ENCODE measurements at places on chromosomes 2 and 18.

- no peak for DNase-seq
Measured at GRCh38 chr2:209316141-209316540, 107.7 kb upstream of the MAP2 start.

- DNase-seq: no peak
Measured at GRCh38 chr18:21433436-21433835, 167.1 kb downstream of the ESCO1 start.

DNA sequence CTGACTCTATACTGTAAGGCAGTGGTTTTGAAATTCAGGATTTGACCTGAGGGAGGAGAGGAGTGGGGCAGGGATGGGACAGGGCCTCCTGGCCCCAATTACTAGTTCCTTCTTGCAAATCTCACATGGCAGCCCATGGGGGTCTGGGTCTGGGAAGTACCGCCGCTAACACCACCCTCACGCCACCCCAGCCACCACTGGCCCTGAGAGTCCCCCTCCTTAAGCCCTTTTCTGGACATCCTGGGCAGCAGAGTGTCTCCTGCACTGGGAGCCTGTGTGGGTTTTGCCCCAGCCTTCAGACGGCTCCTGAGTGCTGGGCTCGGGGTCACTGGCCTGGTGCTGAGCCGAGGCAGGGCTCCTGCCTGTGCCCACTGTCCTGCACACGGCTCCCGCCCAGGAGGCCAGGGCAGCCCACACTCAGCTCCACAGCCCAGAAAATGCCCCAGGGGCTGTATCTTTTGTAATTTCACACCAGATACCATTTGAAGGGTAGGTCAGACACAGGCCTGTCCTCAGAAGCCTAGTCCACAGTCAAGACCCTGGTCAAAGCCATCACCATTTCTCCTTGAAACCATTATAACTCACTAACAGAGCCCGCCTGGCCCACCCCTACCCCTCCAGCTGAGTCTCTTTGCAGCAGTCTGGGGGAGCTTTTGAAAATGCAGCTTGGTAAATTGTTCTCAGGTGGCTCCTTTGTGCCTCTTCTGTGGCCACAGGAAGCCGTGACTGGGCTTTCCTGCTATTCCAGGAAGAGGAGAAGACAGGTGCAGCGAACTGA lies 55.1 kb downstream of the CYP27C1 start:
- DNase-seq: no peak

DNA sequence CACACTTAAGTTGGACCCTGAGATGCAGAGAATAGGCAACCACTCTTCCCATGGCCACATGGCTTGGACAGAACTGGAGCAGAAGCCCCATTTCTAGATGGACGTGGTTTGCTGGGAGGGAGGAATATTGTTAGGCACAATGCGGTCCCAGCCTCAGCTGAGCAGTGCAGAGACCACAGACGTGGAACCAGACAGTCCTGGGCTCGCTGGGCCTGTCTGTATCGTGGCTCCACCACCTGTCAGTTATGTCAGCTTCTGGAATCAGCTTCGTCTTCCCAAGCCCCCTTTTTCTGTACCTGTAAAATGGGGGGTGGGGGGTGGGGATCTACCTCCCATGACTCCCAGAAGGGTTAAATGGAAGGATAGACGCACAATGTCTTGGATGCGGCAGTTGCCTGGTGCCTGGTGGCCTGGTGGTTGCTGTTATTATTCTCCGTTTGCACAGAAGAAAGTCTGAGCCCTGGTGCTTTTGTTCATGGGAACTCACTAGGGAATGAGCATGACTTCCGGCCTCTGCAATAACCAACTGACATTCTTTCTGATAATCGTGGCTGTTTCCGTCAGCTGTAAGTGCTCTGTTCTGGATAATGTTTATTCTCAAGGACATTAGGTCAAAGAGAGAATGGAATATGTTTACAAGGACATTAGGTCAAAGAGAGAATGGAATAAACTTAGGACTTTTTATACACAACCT lies 31.4 kb downstream of the COLEC11 start:
- DNase-seq: no peak

GRCh38 chr2:160308476-160308875 lies 108.4 kb upstream of the ITGB6 start:
- DNase-seq: no peak

DNA sequence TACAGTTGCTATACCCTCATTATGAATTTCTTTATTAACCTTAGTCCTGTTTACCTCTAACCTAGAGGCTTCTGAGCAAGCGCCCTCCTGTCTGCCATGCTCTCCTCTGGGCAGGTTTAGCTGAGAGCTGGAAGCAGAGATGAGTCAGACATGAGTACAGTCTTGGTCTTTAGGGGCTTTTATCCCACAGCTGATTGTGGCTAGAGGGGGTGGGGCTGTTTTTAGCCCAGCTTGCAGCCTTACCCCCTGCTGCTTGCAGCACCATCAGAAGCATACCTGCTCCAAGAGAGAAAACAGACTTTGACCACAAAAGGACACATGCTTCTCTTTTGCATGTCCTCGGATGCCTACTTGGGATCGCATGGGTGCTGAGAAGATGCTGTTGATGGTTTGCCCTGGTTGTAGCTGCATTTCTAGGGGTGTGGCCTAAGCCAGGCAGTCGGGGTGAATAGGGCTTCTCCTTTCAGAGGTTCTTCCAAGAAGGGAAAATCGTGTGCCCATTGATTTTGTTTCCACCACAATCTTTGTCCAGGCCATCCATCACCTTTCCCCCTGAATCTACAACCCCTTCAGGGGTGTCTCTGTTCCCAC lies 115.0 kb upstream of the LGALSL start:
- no peak for DNase-seq

DNA sequence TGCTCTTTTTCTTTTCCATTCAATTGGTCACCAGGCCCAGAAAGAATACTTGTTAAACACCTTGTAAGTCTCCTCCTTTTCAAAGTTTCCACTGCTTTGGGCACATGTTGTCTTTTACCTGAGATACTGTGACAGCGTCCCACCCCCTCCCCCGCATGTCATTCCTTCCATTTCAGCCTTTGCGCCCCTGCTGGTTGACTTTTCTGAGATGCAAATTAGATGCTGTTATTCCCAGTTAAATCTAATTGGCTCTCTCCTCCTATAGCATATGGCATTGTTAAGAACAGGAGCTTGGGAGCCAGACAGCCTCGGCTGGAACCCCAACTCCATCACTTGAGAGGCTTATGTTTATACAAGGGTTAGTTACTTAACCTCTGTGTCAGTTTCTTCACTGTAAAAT lies 80.3 kb upstream of the GAREM1 start:
- DNase-seq: no peak

GRCh38 chr2:217261452-217261851 lies 401.6 kb upstream of the TNP1 start:
- no peak for DNase-seq

DNA sequence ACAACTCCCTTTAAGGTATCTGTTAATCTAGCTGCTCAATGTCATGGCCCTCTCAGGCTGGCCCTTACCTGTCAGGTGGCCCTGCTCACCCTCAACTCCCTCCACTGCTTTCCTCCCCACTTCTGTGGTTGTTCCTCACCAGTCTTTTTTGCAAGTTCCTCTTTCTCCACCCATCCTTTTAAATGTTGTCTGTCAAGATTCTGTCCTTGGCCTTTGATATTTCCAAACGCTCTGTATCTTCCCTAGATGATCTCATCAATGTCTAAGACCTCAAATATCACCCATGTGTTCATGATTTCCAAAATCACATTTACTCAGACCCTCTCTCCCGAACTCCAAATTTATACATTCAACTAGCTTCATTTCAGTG lies 3.5 kb downstream of the PTPN2 start:
- DNase-seq: peak; percentile 68

GRCh38 chr18:38460657-38461056 lies 895.1 kb upstream of the CELF4 start:
- DNase-seq: no peak

- no peak for DNase-seq
Measured at GRCh38 chr2:215347878-215348277, 36.0 kb downstream of the ATIC start.

DNA sequence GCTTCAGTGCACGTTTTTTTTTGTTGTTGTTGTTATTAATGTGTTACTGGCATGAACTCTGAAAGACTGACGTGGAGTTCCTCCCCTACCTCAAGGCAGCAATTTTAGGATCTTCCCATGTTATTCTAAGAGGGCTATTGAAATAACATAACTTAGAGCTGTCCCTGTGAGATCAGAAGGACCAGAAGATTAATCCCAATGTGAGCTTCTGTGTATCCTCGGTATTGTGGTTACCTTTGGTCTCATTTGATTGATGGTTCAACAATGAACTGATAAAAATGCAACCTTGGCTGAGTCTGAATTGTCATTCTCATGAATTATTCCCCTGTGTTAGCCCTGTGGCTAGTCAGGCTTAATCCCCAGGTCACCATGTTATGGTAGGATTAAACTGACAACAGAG lies 394.1 kb downstream of the TRIB2 start:
- no peak for DNase-seq

DNA sequence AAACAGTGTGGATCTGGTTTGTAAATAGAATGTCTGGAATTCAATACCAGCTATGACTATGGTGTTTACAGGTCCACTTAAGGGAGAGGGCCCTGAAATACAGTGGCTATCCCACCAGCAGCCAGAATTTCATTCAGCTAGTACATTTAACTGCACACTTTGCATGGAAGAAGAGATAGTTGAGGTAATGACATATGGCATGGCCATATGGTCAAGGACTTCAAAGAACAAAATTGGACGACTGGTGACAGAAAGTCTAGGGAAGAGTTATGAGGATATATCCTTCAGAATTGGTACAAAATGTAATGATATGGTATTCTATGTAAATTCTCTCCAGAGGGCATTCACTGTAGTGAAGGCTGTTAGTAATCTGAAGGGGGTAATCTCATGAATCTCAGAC lies 105.0 kb downstream of the IKZF2 start:
- DNase-seq: no peak

GRCh38 chr2:47735912-47736311 lies 47.0 kb upstream of the MSH6 start:
- no peak for DNase-seq

DNA sequence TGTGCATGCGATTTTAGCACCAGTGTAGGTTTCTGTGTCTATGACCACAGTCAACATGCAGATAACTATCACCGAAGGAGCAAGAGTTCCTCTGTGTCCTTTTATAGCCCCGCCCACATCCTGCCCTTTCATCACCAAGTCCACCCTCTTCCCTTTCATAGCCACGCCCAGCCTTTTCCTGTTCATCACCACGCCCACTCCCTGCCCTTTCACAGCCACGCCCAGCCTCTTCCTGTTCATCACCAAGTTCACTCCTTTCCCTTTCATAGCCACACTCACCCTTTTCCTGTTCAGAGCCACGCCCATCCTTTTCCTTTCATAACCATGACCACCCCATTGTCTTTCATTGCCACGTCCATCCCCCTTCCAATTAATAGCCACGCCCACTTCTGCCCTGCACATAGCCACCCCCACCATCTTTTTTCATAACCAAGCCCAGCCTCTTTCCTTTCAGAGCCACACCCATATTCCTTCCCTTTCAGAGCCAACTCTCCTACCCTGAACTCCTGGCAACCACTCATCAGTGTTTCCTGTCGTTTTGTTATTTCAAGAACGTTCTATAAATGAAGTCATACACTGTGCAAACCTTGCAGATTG lies 273.9 kb downstream of the MYT1L start:
- peak; percentile 15 for DNase-seq

DNA sequence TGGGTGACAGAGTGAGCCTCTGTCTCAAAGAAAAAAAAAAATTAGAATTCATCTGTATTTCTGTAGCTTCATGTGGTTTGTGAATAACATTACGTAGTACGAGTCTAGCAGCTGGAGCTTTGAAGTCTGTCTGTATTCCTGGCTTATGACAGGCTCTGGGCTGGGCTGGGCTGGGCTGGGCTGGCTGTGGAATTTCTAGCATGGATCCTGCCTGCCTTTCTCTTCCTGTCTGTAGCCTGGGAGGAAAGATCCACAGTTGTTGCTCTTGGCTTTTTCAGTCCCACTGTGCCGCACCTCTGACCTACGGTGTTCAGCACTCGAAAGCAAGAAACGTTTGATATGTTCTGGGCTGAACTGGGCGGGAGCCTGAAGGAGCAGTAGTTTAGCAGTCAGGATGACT lies 55.4 kb downstream of the BOLA3 start:
- DNase-seq: no peak

DNA sequence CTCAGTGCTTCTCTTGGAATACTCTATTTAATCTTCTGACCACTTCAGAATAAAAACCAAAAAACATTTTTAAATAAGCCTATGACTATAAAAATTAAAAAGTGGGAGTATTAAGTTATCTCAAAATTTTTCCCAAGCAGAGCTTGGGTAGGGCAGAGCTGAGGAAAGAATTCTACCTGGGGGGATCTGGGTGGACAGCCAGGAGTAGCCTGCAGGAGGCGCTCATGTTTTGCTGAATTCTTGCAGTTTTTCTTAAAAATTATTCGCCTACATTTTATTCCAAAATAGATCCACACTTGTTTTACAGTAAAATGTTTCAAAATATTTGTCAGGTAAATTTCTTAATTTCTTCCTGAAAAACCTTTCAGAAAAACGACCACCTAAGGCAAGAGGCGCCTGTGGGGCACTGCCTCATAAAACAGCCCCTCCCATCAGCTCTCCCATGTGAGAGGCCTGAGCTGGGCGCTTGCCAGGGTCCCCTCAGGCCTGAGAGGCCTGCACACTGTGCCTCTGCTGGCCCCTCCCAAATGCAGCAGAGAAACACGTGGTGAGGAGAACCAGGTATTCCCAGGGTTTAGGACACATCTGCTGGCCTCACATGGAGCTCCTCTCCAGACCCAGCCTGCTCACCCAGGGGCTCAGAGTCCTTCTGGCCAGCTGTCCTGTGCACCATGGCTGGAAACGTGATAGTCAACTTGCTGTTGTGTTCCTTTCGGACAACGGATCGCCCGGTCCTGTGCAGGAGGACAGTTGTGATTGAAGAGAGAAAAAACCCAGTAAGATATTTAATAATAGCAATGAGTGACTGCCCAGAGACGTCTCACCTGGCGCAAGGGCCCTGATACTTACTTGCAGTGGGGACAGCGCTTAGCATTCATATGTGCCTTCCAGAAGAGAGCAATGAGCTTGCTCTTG lies 17.5 kb downstream of the POLR1A start:
- no peak for DNase-seq

DNA sequence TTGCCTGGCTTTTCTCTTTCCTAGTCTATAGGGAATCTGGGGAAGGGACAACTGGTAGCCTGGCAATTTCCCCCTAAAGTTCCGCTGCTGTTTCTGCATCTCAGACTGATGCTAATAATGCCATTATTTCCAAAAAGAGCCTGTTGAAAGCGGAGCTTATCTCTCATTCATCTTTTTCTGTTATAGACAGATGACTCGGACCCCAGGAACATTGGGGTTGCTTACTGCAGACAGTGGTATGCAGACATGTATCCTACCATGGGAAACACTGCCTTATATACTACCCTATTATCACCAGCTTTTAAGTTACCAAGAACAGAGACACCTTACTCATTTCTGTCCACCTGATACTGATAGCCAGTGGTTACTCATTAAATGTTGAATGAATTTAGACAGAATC lies 15.3 kb downstream of the ETAA1 start:
- no peak for DNase-seq

DNA sequence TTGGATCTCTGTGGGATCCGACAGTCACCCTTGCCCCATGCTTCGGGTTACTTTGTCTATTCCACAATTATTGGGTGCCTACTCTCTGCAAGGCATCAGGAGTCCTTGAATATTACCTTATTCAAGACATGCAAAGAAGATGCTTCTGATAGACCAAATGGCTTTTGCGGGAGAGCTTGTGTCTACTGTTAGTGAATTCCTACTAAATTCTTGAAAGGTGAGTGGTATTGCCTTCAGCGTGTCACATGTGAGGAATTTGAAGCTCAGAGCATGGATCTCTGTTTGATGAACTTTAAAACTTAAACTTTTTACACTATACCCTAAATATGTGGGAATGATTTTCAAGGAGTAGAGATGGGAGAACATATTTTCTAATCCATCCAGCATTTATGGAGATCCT lies 184.4 kb downstream of the LTBP1 start:
- no peak for DNase-seq

- no peak for DNase-seq
Measured at GRCh38 chr2:53652131-53652530, 115.5 kb upstream of the CHAC2 start.
